ENCODE measurements at places on chromosomes 2 and 18.
A peak's percentile ranks its signal among the peaks of the same experiment; 100 is the strongest.

DNA sequence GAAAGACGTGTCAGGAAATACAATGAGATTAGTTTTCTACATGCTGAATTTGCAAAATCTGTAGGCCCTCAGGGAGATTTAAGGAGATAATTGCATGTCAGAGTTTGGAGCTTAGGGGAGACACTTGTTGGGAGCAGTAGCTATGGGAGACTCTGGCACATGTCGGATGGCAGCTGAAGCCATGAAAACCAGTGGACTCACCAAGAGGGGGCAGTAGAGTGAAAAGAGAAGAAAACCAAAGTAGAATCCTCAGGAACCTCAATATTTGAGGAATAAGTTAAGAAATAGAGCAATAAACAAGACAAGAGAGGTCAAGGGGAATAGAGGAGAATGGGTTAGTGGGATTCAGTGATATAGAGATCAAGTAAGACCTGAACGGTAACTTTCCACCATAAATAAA, 24.8 kb downstream of the RUFY4 start:
- no peak for DNase-seq

- DNase-seq, result no peak
Observed at GRCh38 chr18:31657823-31658669, 26.3 kb downstream of the B4GALT6 start.

- no peak for DNase-seq
Observed at GRCh38 chr2:19651466-19651865, 250.3 kb downstream of the TTC32 start.

- DNase-seq, result no peak
Observed at GRCh38 chr2:127790694-127791529, 20.1 kb downstream of the WDR33 start.

- no peak for DNase-seq
Observed at GRCh38 chr2:10828346-10828745, 15.8 kb upstream of the PDIA6 start.

DNA sequence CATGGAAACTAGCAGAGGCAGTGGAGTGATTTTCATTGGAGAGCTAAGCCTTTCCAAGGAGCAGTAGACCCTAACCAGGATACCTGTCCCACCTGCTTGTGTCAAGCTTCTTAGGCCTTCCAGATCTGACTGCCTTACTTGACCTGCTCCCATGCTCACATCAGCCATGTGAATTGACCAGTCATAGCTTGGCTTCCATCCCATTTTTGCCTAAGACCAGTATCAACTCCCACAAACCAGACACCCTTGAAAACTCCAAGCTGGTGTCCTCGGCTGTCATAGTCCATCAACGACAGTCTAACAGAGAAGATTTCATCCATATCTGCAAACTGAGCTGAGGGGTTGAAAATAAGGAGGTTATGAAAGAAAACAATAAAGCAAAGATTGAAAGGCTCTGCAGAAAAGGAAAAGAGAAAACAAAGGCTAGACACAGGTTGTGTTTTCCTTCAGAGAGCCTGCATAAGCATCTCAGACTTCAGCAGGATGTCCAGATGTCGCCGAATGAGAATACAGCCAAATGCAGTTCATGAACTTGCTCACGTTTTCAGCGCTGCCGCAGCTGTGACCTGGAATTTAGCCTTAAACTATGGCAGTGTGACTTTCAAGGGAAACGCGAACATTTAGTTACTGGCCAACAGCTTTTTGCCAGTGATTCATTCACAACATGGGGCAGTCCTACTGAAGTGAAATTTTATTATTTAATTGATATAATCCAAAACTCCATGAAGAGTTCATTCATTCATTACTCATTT, 868.1 kb upstream of the ID2 start:
- DNase-seq, result no peak

GRCh38 chr2:16123856-16124780, 183.8 kb downstream of the MYCN start:
- DNase-seq, result no peak

DNA sequence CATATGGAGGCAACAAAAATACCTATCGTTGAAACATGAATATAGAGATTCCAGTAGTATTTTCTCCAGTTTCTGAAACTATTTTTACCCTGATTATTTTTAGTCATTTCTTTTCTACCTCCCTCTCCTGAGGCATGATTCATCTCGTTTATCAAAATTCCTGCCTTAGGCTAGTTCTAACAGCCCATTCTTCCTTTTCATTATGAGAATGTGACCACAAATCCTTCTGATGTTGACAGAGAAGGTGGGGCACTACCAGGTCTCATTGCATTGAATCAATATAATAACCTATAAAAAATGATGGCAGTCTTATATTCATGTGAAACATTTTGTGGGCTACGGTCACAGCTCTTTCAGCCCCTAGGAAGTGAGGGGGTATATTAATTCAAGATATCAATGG, 406.5 kb upstream of the UBE2E3 start:
- DNase-seq, result peak; percentile 1

DNA sequence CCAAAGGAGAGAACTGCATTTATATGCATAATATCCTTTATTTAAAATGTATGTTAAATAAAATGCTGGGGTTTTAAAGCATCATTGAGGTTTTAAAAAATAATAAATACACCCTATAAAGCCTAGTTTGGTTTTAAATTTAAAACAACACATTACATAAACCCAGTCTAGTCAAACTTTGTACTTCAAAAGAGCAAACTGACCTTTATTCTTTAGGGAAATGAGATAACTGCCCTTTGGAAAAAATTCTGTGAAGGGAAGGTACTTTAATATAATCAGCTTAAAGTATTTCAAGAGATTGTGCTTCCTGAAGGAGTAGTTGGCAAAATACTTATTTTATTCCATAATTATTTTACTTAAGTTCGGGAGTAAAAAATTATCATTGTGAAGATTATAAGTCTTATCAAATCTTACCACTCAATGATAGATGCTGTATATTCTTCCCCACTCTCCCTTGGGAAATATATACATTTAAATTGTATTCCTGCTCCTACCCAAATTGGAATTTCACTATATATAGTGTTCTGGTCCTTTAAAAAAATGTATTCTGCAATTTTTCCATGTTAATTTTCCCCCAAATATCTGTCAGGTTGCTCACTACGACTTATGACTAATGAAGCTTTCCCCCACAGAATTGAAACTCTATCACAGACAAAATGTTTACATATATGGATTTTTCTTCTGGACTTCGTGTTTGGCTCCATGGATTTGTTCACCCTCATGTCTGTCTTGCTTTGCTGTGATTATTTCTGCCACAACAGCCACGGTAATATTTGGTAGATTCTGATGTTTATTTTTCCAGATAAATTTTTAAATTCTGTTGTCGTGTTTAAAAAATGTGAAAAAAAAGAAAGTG, 42.1 kb downstream of the ZC3H6 start:
- no peak for DNase-seq

DNA sequence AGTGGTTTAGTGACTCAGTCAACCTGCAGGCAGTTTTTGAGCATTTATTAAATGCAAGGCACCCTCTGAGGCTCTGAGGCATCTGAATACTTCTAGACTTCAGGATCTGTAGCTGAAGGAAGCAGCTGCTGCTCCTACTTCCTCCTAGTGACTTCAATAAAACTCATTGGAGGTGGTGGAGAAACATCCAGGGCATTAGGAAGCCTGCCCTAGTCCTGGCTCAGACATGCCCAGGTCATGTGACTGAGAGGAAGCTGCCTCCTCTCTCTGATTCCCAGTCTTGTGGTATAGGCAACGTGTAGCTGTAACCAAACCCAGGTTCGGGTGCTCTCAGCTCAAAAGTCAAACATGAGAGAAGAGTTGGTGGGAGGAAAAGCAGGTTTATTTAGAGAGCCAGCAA, 287.2 kb upstream of the GYPC start:
- DNase-seq, result no peak

DNA sequence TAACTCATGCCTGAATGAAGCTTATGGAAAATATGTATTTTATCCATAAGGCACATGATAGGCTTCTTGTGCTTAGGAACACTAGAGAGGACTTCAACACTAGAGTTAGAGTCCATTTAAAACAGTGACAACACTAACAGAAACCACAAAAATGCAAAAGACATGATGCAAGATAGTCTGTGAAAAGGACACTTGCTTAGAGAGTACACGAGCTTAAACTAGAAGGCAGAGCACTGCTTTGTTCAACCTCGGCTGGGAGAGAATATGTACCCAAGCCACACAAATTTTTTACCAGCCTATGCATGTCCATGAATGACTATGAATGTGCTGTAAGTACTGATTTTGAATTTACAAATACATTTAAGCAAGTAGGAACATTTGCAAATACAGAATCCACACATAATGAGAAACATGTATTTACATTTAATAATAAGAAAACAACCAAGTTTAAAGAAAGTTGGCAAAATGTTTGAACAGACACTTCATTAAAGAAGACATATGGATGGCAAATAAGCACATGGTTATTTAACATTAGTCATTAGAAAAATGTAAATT, 130.6 kb downstream of the SPOPL start:
- DNase-seq, result no peak

DNA sequence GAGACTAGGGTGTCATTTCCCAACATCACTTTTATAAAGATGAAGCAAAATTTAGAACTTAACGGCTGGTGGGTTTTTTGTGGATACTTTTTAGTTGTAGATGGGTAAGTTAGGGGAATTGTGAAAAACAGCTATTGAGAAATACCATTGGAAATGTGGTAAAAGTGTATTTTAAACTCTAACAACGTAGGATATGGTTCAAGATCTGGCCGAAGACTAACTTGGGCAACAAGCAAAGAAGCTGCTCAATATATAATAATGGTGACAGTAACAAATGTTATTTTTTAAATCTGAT, 1.6 kb downstream of the DNAH7 start:
- DNase-seq, result no peak

DNA sequence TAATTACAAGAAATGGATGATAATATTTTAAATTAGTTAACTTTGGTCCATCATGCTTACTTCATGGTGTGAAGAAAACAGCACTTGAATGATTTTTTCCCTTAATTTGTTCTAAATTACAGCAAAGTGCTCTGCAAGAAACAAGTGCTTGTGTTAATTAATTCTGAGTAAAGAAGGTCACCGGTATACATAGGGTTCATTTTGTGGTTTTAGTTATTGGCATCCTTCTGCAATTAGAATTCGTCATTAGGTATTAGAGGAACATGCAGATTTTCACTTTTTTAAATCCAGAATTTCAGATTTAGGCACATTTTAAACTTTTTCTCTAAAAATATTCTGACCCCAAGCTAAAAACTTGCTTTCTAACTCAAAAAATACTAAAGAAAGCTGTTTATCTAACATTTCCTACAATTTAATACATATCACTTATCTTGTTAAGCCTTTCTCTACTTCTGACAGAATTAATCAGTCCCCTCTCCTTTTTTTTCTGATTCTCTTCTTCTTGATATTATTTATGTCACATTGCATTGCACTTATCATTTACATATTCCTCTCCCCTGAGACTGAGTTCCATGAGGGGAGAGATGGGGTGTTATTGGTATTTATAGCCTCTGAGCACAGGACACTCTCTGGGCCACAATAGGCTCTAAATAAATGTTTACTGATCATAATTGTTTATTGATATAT, 129.2 kb downstream of the PLA2R1 start:
- no peak for DNase-seq

GRCh38 chr2:118061135-118061955, 26.9 kb upstream of the INSIG2 start:
- DNase-seq, result no peak
